ENCODE measurements at places on chromosomes 7 and 10. TPM values are rescaled to one million over a fixed set of nuclear protein-coding genes. Genes with fewer than 3 reads are reported as not detected.

GRCh38 chr10:44828508-44829142 lies 82.5 kb upstream of the TMEM72 start:
- DNase-seq = no peak

- no peak for DNase-seq
Observed at GRCh38 chr7:107998660-107999480, 4.1 kb downstream of the LAMB1 start.

GRCh38 chr7:151895631-151896031 lies 18.7 kb upstream of the PRKAG2 start:
- no peak for DNase-seq

DNA sequence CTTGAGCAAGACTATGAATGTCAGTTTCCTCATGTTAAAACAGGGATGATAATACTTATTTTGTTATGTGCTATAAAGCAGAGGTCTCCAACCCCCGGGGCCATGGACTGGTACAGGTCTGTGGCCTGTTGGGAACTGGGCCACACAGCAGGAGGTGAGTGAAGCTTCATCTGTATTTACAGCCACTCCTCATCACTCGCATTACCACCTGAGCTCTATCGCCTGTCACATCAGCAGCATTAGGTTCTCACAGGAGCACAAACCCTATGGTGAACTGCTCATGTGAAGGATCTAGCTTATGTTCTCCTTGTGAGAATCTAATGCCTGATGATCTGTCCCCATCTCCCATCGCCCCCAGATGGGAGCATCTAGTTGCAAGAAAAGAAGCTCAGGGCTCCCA lies 365.3 kb upstream of the SMIM30 start:
- DNase-seq = no peak

- no peak for DNase-seq
Observed at GRCh38 chr7:36787933-36788378, 63.7 kb upstream of the AOAH start.

DNA sequence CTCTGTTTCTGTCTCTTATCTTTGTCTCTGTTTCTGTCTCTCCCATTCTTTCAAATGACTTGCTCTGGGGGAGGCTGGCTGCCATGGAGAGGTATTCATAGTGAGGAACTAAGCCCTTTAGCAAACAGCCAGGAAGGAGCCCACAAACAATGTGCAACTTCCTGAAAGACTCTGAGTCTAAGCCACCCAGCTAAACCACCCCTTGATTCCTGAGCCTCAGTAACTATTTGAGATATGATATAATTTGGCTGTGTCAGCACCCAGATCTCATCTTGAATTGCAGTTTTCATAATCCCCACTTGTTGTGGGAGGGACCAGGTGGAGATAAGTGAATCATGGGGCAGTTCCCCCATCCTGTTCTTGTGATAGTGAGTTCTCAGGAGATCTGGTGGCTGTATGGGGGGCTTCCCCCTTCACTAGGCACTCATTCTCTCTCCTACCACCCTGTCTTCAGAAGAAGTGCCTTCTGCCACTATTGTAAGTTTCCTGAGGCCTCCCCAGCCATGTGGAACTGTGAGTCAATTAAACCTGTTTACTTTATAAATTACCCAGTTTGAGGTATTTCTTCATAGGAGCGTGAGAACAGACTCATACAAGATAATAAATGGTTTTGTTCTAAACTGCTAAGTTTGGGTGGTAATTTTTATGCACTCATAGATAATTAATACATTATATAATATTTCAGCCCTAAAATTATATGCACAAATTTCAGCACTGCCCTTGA lies 121.2 kb upstream of the FOXP2 start:
- no peak for DNase-seq

CDHR1 gene
- 19.8 TPM for total RNA-seq

- no peak for DNase-seq
Observed at GRCh38 chr7:69114374-69114773, 483.9 kb upstream of the AUTS2 start.

DNA sequence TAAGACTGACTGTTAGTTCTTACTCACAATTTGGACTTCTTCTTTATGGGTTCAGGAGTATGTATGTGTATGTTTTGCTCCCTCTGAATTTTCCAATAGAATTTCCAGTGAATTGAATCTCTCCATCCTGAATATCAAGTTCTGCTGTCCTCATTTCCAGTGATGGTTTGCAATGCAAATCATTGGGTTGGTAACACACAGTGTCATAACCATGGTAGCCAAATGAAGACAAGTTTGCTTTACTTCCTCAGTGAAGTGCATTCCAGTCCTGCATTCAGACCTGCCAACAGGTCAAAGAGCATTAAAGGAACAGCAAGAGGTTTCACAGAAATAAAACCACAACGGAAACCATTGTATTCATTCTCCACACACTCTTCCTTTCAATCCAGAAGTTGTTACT lies 15.2 kb downstream of the ITPRID1 start:
- no peak for DNase-seq

IGFBP1 gene
- total RNA-seq = not detected

IFIT1B gene
- total RNA-seq = not detected
